Chondrocyte (in vitro differentiated cells): ENCODE measurements at places on chromosomes 4 and X.
A peak's percentile ranks its signal among the peaks of the same experiment; 100 is the strongest.

- no peak for DNase-seq
Measured at GRCh38 chr4:161010227-161010626, 1153.6 kb downstream of the FSTL5 start.

- DNase-seq, result peak; percentile 72
Measured at GRCh38 chrX:1466971-1467561, 14.4 kb upstream of the ASMTL start.

DNA sequence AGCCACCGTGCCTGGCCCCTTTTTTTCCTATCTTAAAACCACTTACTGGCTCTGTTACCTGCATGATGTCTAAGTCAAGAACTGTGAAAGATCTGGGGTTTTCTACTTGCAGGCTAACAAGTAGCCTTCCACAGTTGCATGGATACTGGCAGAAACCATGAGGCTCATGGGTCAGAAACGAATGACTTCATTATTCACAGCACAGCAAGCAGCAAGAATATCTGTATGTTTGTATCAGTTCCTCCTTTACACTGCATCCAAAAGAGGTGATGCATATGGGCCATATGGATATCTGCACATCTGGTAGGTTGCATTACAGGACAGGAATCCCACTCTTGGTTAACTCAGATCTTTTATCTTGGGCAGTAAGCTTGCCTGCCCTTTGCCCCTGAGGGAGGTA is 154.9 kb upstream of the NUDT6 start:
- DNase-seq, result no peak

DNA sequence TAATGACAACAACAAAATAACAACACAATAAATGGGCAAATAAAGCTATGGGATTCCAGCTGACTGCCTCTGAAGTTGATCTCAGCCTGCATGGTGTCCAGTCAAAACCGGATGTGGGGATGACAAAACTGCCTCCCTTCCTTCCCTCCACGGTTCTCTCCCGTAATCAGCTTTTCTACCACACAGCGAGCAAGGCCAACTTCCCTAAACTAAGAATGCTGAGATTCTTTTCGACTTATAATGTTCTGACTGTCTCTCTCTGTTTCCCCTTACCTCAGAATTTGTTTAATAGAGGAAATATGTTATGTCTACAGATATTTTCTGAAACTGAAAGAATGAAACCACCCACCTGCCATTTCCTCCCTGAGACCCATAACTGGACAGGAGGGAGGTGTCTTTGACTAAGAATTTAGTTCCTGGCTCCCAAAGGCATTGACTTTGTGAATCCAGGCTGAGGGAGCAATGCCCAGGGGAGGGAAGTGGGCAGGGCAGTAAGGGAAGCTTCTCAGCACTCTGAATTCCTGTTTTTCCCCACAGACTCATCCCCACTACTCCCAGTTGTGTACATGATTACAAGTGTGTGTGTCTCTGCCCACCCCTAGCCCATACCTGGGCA is 1.0 kb upstream of the TLR1 start:
- no peak for DNase-seq

DNA sequence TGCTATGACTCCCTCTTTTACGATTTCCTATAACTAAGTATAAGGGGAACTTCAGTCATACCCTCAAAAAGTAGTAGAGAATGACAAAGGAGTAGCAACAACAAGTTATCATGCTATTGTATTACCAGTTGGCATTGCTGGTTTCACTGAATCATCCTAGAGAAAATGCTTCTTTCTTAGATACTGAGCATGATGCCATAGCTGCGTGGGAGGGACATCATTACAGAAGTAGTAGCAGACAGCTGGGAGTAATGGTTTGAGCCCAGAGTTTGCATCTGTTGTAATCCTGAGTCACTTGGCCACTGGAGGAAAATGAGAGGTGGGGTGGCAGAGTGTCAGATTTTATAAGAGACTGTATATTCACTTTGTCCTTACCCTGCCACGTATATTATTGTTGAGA is 38.6 kb downstream of the MTMR1 start:
- no peak for DNase-seq

DNA sequence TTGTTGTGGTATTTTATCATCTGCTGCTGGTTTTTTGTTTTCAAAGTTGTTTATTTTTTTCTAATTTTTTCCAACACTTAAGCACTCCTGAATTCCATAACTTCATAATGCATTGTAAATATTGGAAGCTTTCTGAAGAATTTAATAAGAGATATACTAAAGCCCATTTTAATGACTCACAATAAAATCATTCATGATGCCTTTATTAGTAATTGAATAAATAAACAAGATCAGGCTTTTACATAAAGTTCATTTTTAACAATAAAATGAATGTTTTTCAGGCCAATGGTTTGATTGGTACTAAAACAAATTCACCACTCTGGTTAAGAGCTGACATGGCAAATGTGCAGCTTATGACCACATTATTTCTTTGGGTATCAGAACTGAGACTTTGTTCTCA is 408.2 kb upstream of the SMIM31 start:
- no peak for DNase-seq

DNA sequence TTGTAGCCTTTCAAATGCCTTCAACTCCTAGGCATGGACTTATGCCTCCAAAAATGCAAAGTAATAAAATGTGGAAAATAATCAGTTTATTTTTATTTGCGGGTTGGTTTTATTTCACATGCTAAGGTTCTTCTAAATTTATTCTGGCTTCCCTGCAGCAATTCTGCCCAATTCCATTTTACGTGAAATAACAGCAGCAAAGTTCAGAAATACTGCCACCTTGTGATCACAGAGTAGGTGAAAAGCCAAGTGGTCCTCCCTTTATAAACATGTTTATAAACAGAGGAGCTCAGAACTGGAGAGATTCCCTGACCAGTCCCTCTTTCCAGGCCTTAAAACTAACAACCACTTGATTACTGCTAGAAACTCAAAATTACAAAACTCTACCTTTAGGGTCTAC is 14.7 kb upstream of the DCHS2 start:
- no peak for DNase-seq

- DNase-seq, result no peak
Measured at GRCh38 chrX:136121788-136122187, 25.5 kb upstream of the FHL1 start.

DNA sequence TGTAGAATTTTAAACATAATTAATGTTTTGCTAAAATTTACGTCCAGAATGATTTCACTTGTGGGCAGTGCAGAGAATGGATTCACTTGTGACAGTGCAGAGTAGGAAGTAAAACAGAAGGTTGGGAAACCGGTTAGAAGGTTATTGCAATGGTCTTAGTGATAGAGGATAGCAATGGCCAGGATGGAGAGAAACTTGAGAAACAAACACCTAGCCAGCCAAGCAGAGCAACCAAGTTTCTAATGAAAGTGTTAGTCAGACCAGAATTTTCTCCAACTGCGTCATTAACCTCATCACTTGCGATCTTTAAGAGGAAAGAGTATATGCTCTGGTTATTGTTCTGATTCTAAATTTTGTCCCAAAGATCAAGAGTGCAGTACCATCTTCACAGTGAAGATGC is 50.0 kb upstream of the TBC1D9 start:
- DNase-seq, result no peak

DNA sequence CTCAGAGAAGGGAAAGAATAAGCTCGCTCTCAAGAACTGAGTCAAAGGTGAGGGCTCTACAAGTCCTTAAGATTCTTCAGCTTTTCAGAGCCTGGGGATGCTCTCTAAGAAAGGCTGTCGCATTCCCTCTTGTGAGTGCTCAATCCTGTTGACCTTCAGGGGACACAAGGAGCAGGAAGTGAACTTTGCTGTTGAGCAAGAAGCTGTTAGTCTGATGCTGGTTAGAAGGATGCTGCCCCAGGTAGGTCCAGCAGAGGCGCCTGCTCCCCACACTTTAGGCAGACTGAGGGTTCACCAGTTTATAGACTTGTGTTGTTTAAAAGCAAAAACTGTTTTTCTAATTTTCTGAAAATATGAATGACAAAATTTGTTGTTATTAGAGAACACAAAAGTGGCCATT is 125.4 kb upstream of the SPOCK3 start:
- DNase-seq, result no peak

DNA sequence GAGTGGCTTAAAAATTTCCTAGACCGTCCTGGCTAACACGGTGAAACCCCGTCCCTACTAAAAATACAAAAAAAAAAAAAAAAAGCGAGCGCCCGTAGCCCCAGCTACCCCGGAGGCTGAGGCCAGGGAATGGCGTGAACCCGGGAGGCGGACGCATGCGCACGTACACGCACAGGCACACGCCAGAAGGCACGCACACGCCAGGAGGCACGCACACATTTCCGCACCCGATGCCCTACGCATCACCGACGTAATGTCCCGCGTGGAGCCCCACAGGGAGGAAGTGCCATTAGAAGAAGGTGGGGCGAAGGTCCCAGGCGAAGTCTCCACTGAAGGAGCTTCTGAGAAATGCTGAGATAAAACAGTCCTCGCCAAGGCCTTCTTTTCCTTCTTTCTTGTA is 41.4 kb downstream of the NLGN4X start:
- no peak for DNase-seq

- DNase-seq, result no peak
Measured at GRCh38 chr4:55445921-55446577, 50.3 kb downstream of the TMEM165 start.

DNA sequence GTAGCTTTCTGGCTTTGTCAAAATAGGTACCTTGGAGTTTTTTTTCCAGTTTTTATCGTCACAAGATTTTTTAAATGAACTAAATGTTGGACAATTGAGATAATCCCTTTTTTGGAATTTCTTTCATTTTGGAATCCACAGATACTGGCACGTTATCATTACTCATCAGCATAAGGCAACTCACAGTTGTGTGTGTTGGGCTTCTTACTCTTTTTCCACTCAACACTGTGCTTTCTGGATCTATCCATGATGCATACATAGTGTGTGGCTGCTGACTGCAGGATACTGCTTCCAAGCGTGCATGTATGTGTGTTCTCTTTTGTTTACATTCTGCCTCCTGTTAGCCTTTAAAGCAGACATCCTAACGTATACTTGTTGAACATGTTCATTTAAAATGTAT is 113.5 kb upstream of the FAM9A start:
- no peak for DNase-seq

GRCh38 chr4:43564591-43564990 is 672.1 kb downstream of the GRXCR1 start:
- no peak for DNase-seq

DNA sequence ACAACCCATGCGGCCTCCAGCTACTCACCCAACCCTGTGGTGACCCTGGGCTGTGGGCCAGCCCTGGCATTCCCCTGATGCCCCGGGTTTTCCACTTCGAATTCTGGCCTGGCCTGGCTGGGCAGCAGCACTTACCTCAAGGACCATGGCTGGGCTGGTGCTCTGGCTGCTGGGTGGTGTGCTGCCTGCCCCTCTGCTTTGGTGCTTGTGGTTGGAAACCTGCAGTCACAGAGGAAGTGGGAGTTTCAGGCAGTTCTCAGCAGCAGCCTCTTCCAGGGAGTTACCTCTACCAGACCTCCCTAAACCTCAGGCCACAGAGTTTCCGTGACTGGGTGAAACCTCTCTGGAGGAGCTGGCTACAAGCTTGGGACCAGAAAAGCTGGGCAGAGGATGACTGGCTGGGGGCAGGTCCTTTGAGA is at the start of gene CXCR3:
Gene CXCR3, minus strand, starts transcription at position 209 of the 419 bp plus-strand sequence. Its CDS starts 62 bp downstream, at position 147.
- no peak for DNase-seq
